ENCODE measurements at places on chromosomes 13 and 19.

DNA sequence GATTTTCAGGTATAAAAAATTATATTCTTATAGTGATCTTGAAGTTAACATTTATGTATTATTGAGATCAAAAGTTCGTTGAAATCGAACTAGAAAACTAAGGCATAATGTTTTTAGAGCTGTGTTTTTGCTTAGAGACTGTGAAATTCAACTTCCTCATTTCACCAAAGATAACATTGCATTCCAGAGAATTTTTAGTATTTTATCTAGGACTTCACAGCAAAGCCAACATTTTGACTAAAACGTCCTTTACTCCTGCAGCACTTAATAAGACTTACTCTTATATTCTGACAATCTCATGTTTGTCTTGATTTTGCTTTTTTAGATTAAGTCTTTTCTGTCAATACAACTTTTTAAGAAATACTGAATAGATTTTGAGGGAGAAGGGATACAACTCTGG lies 4.7 kb downstream of the KCTD4 start:
- DNase-seq, result no peak

DNA sequence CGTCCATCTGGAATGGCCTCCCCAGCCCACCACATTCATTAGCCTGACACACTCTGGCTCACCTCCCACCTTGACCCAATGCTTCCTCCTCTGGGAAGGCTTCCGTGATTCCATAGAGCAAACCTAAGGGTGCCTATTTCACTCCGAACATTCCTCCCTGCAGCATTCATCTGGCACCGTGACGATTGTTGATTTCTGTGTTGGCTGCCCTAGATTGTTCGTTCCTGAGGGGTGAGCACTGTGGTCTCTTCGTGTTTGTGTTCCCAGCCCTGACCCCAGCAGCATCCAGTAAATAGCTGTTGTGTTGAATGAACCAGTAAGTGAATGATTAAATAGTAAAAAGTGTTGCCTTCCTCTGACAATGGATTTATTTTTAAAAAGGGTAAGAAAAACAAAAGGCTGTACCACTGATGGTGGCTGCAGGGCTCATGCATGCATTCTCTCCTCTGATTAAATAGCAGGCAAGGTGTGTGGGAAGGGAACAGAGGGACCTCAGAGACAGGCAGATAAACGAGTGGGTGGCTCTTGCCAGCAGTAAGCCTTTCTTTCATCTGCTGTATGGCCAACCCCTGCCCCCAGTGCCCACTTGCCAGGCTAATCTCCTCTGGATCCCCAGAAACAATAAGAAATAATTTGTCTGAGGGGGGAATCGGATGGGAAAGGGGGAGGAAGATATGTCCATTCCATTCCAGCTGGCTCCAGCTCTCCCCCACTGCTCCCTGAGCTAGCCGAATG lies 48.4 kb upstream of the CACNA1A start:
- no peak for DNase-seq

DNA sequence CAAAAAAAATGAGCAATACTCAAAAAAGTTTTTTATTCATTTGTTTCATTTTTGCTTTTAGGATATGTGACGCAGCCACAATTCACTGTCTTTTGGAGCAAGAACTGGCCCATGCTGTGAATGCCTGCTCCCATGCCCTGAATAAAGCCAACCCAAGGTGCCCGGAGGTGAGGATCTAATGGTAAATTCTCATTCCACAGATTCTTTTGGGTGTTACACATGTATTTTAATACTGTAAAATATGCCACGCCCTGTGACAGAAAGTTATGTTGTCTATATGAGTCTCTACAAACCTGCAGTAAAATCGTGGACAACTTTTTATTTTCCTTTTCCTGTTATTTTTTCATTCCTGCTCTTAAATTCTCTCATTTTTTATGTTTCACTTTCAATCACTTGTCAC lies 57.5 kb upstream of the AKAP11 start:
- no peak for DNase-seq

- no peak for DNase-seq
Measured at GRCh38 chr13:99105160-99105559, 95.5 kb upstream of the UBAC2 start.

DNA sequence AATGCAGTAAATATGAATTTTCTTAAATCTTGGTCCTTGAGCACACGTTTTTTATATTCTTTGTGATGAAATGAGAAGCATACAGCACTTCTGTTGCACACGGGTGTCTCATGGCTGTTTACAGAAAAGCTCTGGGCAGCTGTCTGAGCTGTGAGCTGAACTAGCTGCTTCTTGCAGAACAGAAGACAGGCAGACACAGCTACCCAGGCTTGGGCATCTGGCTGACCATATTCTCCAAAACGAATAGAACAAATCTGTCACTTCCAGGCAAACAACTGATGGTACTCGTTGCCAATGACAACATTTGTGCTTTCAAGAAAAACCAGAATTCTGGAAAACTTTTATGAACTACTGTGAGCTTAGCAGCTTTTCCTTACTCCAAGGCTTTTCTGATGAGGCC lies 16.2 kb downstream of the PCID2 start:
- DNase-seq, result no peak

GRCh38 chr19:50906217-50906616 lies 5.0 kb downstream of the KLK4 start:
- DNase-seq, result no peak

DNA sequence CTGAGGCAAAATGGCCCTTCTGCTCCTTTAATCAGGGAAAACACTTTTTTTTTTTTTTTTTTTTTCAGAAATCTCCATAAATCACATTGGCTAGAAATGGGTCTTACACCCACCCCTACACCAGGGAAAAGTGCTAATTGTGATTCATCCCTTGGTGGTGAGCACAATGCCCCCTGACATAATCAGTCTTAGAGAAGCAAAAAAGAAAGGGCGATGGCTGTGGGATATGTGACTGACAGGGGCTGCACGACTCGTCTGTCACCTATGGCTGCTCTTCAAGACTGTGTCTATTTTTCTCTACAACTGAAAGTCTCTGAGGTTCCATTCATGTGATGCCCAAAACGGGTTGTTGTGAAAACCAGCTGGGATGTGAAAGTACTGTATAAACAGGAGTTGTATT lies 3.6 kb upstream of the GPC6 start:
- no peak for DNase-seq

- DNase-seq, result no peak
Measured at GRCh38 chr13:31514932-31515331, 224.4 kb upstream of the RXFP2 start.

DNA sequence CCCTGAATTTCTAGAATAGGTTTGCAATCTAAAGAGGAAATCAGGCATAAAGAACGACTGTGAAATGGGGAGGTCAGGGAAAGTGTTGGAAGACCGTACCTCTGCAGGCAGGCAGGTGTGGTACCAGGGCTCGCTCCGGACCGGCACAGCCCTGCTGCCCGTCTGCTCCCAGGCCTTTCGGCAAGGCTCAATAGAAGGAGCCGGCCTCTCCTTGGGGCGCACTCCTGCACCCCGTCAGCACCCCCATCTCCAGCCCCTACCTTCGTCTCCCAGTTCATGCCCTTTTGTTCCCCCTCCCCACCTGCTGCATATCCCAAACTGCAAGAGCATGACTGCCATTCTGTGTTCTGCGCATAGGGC lies 139.8 kb upstream of the SOX1 start:
- no peak for DNase-seq

DNA sequence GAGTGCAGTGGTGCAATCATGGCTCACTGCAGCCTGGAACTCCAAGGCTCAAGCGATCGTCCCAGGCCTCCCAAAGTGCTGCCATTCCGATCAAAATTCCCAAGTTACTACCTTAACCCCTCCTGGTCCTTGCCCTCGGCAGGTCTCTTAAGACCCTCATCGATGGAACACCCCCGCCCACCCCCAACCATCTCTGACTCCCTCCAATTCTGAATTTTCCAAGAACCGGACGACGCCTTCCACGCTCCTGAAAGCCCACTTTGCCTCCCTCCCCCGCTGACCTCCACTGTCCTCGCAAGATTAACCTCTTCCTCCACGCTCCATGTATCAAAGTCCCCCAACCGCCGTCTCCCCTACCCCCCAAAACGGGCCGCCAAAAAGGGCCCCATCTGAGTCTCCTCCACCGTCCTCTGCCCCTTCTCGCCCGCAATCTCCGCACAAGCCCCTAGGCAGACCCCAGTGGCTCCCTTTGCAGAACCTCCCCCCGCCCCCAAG lies 539 bp downstream of the DAPK3 start:
- no peak for DNase-seq

DNA sequence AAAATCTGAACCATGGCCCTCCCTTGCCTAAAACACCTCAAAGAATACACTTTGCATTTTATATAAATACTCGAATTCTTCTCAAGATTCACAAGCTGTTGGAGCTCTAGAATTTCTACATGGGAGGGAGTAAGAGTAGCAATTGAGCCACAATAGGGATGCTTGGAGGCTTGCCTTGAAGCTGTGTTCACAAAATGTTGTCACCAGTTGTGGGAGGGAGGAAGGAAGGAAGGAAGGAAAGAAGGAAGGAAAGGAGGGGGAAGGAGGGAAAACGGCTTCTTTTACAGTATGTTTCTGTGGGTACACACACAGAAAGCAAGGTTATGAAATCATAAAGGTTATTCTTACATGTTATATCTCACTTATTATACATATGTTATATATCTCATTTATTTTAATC lies 128.6 kb upstream of the PEG3 start:
- DNase-seq, result no peak

GRCh38 chr19:15015946-15016542 lies 33.2 kb upstream of the CASP14 start:
- DNase-seq, result no peak

DNA sequence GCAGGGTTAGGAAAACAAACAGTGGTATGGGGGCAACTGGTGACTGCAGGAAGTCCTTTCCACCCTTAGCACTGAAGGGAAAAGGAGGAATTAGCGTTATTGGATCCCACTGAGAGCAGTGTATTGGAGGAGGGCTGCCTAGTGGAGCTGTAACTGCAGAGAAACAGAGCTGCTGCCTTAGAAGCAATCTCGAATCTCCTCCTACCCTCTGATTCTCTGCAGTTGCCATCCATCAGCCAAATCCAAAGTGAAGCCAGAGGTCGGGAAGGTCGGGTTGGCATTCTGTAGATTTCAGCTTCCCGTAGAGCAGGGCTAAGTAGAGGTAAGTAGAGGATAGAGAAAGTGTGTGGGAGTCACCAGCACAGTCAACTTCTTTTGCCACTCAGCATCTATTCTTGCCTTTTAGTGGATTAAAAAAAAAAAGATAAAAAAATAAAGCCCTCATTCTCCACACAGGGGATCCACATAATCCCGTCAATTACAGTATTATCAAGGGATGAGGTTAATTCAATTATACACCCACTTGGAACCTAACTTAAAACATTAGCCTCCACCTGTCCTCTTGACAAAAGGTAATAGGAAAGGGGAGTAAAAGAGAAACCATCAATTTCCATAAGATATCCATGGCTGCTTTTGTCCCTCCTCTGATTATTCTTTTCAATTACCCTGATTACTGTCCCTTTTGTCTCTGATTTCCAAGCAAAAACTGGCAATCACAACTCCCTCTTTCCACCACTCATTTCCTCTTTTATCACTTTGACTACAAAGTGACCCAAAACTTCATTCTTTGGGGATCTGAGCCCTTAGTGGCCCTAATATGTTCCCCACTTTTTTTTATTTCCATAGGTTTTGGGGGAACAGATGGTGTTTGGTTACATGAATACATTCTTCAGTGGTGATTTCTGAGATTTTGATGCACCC lies 234.7 kb downstream of the RBM26 start:
- DNase-seq, result no peak

- peak; percentile 50 for DNase-seq
Measured at GRCh38 chr19:3359919-3360420, 6.4 kb upstream of the NFIC start.

DNA sequence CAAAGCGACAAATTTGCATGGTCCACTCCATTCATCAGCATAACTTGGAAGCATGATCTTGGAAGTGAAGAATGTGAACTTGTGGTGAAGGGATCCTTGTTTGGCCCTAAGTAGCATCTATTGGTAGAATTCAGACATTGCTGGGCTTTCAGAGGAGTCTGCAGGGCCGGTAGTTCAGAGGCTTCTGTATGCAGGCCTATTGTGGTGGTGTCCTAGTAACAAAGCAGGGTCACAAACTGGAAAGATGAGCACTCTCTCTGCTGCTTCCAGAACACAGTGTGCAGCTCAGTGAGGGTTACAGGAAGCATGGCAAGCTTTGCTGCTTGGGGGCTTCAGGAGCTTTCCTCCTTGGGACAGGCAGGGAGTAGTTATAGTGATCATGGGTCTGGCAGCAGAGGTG lies 206.0 kb downstream of the TDRD3 start:
- no peak for DNase-seq

- DNase-seq, result no peak
Measured at GRCh38 chr13:21834521-21834920, 163.6 kb downstream of the FGF9 start.

DNA sequence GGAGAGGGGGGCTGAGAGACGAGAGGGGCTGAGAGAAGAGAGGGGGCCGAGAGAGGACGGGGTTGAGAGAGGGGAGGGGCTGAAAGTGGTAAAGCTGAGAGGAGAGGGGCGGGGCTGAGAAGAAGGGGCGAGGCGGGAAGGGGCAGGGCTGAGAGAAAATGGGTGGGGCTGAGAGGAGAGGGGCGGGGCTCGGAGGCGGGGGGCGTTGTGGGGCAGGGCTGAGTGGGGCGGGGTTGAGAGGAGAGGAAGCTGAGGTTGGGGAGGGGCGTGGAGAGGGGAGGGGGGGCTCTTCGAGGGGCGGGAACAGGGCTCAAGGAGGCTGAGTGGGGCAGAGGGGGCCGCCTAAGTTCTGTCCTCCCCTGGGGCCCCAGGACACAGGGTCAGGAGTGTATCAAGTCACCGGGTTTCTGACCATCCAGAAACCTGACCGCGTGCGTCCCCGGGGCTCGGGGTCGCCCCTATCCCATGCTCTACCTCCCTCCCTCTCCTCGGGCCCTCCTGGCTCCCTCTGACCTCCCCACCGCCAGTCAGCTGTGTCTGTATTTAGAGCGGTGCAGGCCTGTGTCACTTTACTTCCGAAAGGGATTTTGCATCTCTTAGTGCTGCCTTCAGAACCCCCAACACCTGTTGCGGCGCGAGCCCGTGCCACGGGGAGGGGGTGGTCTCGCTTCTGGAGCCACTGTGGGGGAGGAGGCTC lies 38.6 kb upstream of the SEMA6B start:
- DNase-seq, result no peak

DNA sequence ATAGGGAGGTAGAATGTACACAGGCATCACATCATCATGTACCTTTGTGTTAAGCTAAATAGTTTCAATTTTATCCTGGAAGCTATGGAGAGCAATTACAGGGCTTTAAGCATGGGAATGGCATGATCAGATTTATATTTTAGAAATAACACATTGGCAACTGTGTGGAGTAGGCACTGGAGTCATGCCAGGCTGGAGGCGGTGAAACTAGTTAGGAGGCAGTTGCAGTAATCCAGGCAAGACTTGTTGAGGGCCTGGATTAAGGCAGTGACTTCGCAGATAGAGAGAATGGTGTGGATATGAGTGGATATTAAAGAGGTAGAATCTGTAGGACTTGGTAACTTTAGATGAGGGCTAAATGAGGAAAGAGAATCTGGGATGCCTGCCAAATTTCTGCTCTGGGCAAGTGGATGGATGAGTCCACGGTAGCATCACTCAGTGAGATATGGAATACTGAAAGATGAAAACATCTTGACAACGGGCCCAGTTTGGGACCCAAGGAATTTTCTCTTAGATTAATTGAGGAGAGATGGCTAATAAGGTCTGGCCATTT lies 506.2 kb downstream of the FGF9 start:
- DNase-seq, result peak; percentile 40

- no peak for DNase-seq
Measured at GRCh38 chr13:107864543-107865317, 350.6 kb downstream of the LIG4 start.
